ENCODE measurements at places on chromosomes 2 and 18. TPM values are rescaled to one million over a fixed set of nuclear protein-coding genes. Genes with fewer than 3 reads are reported as not detected.

GRCh38 chr2:219159771-219160185, 837 bp downstream of the NHEJ1 start:
- DNase-seq: peak; percentile 67
- H3K27ac ChIP-seq: no peak overlapping the region
- peak overlapping the region; percentile 67 for H3K4me3 ChIP-seq
- peaks cover 4% of the 10 kb centered on the region for H3K4me1 ChIP-seq
- no peaks in the 10 kb centered on the region for H3K36me3 ChIP-seq
- no peaks in the 10 kb centered on the region for H3K27me3 ChIP-seq

GRCh38 chr2:182933629-182934028, 67.2 kb upstream of the FRZB start:
- no peak overlapping the region for H3K4me3 ChIP-seq
- peaks cover 9% of the 10 kb centered on the region for H3K4me1 ChIP-seq
- H3K36me3 ChIP-seq: peaks cover 17% of the 10 kb centered on the region
- no peak for DNase-seq
- H3K27ac ChIP-seq: no peak overlapping the region
- H3K27me3 ChIP-seq: no peaks in the 10 kb centered on the region

DNA sequence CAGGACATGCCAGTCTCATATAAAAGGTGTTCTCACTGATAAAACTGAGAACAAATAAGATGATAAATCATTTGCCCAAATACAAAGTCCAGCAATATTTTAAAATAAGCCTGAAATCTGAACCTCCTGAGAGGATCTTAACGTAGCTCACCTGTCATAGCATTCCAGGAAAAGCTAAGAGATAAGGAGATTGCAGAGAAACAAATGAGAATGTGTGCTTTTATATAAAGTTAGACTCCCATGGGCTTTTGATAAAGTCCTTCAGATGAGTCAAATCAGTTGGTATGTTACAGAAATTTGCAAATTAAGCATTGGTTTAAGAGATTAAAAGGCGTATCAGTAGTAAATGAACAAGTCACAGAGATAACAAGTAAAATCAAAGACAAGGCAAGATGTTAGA, 452.9 kb upstream of the CHAC2 start:
- DNase-seq: no peak
- H3K36me3 ChIP-seq: no peaks in the 10 kb centered on the region
- peaks cover 9% of the 10 kb centered on the region for H3K4me1 ChIP-seq

Gene FEV
- polyA plus RNA-seq: not detected

Gene GREB1
- polyA plus RNA-seq: 12.2 TPM

DNA sequence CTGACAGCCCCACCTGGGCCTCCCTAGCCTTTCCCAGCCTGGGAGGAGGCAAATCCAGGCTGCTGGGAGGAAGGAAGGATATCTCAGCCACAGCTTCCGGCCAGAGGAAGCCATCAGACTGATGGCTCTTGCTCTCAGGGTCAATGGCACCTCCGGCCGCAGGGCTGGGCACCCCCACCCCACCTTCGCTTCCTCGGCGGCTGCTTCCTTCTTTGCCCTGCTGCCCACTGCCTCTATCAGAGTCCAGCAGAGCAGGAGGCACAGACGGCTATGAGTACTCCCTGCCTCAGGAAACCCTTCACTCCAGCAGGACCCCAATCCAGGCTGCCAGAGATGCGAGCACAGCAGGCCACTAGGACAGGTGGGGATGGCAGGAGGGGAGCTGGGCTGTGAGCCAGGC, 3.3 kb downstream of the SEMA4C start:
- H3K27me3 ChIP-seq: no peaks in the 10 kb centered on the region
- H3K4me1 ChIP-seq: peaks cover 16% of the 10 kb centered on the region
- no peak overlapping the region for H3K4me3 ChIP-seq
- H3K27ac ChIP-seq: no peak overlapping the region

DNA sequence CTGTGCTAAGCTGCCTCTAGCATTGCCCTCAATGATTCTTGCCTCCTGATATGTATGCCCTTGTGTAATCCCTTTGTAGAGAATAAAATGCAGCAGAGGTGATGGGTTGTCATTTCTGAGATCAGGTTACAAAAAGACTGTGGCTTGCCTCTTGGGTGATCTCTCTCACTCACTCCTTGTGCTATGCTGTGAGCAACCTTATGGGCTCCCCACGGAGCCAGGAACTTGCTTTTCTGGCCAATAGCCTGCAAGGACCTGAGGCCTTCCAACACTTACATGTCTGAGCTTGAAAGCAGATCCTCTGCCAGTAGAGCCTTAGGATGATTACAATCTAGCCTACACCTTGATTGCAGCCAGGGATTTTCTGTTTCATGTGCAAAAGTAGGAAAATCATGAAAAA, 123.1 kb upstream of the XIRP2 start:
- no peaks in the 10 kb centered on the region for H3K36me3 ChIP-seq
- H3K27ac ChIP-seq: peak overlapping the region; percentile 32
- H3K4me1 ChIP-seq: peaks cover 28% of the 10 kb centered on the region
- no peak overlapping the region for H3K4me3 ChIP-seq
